ENCODE measurements at places on chromosomes 3 and 15.

- DNase-seq, result no peak
Observed at GRCh38 chr3:177810162-177810623, 612.9 kb upstream of the TBL1XR1 start.

DNA sequence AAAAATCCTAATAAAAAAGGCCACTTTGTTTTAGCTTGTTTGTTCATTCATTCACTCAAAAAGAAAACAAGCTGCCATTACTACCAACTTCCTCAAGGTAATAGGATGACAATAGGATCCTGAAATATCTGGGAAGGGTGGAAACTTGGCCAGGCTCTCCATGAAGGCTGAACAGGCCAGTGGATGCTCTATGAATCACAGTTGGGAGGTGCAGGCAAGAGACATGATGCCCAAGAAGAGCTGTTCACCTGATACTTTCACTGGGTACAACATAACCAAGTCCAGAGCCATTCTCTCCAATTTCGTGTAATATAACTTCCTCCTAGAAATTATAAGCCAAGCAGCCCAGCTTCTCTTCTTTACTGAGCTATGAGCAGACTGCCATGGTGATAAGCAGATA is 37.3 kb downstream of the NMNAT3 start:
- DNase-seq, result no peak

- no peak for DNase-seq
Observed at GRCh38 chr3:174408310-174408709, 450.8 kb upstream of the NAALADL2 start.

- no peak for DNase-seq
Observed at GRCh38 chr15:96807361-96807760, 476.9 kb downstream of the NR2F2 start.

DNA sequence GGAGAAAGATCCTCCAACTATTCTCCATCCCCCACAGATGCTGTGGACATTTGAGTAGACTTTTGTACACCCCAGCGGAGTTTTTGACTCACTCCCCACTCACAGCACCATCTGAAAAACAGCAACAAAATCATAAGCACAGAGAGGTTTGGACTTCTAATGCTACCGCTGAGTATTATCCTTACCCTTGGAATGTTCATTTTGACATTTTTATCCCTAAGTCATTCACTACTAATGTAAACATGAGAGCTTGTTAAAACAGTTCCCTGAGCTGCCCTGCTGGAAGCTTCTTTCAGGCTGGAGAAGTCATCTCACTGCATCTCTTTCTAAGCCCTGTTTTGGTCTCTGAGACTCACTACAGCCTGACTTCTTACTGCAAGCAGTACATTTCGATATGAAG is 1045.9 kb downstream of the MCTP2 start:
- no peak for DNase-seq

GRCh38 chr3:123582315-123582714 is 2.5 kb downstream of the HACD2 start:
- no peak for DNase-seq

- no peak for DNase-seq
Observed at GRCh38 chr3:105360003-105360402, 6.7 kb upstream of the ALCAM start.

- no peak for DNase-seq
Observed at GRCh38 chr3:128338536-128339330, 128.0 kb downstream of the DNAJB8 start.

GRCh38 chr3:10417847-10418246 is 87.5 kb downstream of the ATP2B2 start:
- no peak for DNase-seq

GRCh38 chr15:73383310-73384189 is 14.8 kb upstream of the HCN4 start:
- DNase-seq, result no peak

GRCh38 chr3:5330152-5330810 is 142.8 kb downstream of the EDEM1 start:
- no peak for DNase-seq

DNA sequence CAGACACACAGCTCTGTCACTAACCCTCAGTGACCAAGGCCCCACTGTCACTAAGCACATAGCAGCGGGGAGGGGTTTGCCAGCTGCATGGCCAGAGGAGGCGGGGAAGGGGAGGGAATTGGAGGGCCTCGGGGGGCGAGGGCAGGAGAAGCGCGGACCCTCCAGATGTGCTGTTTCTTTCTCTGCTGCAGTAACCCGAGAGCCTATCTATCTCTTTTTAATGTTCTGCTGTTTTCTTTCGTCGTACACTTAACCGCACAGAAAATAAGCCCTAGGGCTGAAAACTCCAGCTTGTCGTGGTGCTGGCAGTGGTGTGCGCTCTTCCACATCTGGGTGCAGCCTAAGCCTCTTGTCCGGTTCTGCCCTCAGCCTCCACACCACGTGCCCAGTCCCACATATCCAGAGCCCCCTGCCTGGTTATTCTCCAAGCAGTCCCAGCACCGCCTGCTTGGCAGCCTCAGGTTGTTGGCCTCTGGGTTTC is 51.1 kb downstream of the BDH1 start:
- no peak for DNase-seq

GRCh38 chr3:120544361-120544760 is 51.8 kb upstream of the NDUFB4 start:
- DNase-seq, result no peak

DNA sequence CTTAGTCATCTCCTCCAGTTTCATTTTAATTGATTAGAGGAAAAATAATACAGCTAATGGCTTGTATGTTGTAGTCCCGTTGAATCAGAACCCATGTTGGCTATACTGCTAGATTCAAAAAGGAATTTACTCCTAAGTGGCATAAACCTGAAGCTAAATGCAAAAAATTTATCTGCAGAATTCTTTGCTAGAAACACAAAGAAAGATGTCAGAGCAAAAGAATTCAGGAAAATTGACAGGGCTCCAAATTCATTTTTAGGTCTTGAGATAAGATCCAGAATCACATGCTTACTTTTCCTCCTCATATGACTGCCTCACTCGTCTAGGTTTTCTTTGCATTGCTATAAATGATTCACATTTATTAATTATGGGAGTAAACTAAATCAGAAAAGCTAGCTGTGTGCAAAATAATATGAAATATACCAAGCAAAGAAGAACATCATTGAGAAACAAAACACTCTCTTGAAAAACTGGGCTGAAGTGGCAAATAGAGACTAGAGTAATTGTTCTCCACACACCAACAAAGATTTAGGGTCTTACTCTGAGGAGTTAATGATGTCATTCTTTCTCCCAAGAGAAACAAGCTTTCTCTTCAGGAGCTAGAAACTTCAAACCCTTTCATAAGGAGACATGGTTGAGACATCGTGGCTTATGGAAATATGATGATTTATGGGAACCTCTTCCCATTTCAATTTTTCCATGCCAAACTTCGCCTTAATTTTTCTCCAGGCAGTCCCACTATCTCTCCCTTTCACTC is 94.8 kb upstream of the FEZF2 start:
- DNase-seq, result no peak

DNA sequence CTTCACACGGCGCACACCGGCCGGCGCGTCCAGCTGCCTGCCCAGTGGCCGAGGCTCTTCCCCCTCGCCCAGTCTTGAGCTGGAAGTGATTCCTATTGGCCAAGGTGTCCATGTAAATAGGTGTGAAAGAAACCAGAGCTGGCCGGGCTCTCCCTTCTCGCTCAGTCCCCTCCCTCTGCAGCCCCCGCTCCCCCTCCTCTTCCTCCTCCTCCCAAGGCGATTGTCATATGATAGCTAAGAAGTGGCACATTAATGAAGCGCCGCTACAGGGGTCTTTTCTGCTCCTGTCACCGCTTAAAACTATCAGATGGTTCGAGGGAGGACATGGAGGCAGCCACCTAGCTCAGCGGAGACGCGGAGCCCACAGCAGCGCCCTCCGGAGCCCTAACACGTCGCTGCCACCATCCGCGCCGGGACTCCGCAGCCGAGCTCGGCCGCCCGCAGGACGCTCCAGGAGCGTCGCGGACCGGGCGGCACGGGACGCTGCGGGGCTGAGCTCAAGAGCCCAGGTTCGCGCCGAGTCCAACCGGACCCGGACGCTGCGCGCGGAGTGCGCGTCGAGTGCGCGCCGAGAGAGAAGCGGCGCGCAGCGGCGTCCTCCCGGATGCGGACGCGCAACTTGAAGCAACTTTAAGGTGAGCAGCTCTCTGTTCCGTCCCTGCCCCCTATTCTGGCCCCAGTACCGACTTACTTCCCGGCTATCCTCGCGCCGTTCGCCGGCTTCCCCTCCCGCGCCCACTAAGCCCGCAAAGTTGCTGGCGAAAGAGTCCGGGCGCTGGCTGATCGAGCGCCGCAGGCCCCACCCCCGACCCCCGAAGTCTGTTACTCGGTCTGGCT is at the start of gene FOXB1:
TSS of gene FOXB1 (plus strand) at position 303 of the 837 bp plus-strand sequence. CDS start 653 bp downstream, outside the sequence.
- DNase-seq, result no peak

- no peak for DNase-seq
Observed at GRCh38 chr15:67066959-67067853, 1.8 kb downstream of the SMAD3 start.

- DNase-seq, result no peak
Observed at GRCh38 chr3:112459750-112460149, 39.5 kb downstream of the BTLA start.

GRCh38 chr3:42019144-42019952 is 57.4 kb upstream of the ULK4 start:
- DNase-seq, result no peak

- DNase-seq, result no peak
Observed at GRCh38 chr3:122387709-122388108, 3.7 kb downstream of the FAM162A start.

GRCh38 chr15:100766243-100767000 is 113.2 kb upstream of the ALDH1A3 start:
- DNase-seq, result no peak

DNA sequence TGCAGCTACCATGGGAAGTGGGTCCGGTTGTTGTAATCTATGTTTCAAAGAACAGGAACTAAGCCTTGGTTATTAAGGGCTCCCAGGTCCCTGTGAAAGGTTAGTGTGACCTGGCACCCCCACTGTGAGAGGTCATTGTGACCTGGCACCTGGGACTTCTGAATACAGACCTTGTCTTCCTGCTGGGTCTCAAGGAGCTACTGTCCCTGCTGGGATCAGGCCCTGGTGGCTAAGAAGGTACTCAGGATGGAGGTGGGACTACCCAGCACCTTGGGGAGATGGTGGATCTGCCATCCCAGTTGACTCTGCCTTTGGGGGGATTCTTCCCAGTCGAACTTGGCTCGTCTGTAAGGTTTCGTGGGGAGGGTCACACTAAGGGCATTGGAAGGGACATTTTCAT is 10.3 kb upstream of the SLCO2A1 start:
- DNase-seq, result no peak

DNA sequence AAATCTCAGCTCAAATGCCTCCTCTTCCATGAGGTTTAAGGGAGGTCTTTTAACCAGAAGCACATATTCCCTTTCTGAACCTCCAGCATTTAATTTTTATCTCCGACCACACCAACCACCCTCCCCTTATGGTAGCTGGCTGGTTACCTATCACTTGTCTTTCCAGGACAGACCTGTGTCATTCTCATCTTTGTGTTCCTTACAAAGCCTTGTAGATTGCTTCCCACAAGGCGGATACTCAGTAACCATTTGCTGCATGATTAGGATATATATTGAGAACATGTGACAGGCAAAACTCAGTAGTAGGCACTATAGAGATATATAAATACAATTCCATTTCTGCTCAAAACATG is 119.5 kb downstream of the RPL22L1 start:
- DNase-seq, result no peak

DNA sequence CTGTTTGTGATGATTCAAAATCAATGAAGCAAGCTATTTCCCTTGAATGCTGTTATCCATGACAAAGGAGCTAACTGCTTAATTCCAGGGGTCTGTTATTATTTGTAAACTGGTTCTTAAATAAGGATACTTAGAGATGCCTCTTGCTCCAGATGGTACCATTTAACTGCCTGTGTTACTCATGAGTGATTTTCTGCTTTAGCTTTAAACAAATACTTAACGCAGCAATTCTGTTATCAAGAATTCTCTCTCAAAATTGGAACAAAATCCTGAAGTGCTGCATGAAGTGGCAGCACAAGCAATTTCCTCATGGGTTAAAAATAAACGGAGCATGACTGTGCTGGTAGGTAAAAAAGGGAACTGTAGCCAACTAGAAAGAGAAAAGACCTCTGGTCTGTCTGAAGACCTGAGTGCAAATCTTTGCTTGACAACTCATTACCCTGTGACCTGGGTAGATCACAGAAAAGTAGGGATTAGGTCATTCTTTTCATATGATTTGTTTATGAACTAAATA is 62.5 kb upstream of the GBE1 start:
- DNase-seq, result no peak

- DNase-seq, result peak; percentile 60
Observed at GRCh38 chr15:69729167-69729748, 276.6 kb downstream of the RPLP1 start.

DNA sequence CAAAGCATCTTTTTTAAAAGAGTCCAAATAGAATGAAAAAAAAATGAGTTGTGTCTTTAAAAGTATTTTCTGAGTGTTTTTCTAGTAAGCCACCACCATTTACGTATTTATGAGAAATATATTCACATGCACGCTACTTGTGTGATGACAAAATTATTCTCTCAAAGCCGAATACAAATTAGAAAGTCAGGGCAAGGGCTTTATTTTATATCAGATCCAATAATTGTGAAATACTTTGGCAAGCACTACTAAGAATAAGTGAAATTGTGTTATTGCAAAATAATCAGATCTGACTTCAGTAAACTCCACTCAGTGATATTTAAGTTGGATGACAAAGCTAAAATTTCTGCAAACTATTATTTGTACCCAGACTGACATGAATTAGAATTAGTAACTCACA is 589.3 kb upstream of the KCNMB2 start:
- DNase-seq, result no peak

DNA sequence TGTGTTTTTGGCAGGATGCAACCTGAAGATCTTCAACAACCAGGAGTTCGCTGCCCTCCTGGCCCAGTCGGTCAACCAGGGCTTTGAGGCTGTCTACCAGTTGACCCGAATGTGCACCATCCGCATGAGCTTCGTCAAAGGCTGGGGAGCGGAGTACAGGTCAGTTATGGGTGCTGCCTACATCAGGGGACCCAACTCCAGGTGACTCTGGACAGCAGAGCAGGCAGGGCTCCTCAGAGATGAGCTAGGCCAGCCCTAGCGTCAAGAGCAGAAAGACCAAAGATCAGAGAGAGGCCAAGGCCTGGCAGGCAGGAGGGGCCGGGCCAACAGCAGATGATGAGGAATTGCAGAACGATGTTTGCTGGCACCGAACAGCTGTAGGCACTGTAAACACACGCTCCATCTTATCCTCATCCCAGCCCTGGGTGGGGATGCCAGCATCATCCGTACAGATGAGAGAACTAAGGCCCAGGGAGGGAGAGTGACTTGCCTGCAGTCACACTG is 67.1 kb downstream of the AAGAB start:
- no peak for DNase-seq

- DNase-seq, result no peak
Observed at GRCh38 chr3:56899851-56900250, 98.1 kb upstream of the ARHGEF3 start.

DNA sequence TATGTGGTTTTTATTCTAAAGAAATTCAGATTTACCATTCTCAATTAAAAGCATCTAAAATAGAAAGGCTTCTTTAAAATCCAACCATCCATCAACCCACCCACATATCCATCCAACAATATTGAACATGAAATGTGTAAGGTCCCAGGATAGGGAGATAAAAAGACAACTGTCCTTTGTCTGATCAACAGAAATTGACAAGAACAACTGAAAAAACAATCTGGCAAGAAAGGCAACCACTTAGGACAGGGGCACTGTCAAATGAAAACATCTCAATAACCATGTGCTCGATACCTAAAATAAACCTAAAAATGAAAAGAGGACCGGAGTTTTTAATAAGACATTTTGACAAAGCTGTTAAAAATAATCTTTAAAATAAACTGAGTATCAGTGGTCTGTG is 67.2 kb downstream of the NR1I2 start:
- no peak for DNase-seq

- DNase-seq, result no peak
Observed at GRCh38 chr3:160185751-160186150, 39.5 kb upstream of the C3orf80 start.

GRCh38 chr3:87867001-87867400 is 191.8 kb downstream of the CGGBP1 start:
- DNase-seq, result no peak

Data from stimulated activated CD4-positive, alpha-beta T cell treated with anti-CD3 and anti-CD28 coated beads, TNF-alpha, amount 100 ng/mL, for 1 hour (primary cell).